SJCRH30 (cell line): ENCODE measurements at places on chromosomes 12 and 14.
A peak's percentile ranks its signal among the peaks of the same experiment; 100 is the strongest.

- no peak for DNase-seq
These were observed 53.9 kb upstream of the NUDT4 start for GRCh38 chr12:93323625-93324329.

- no peak for DNase-seq
These were observed 708 bp downstream of the FAR2 start for GRCh38 chr12:29149691-29150281.

GRCh38 chr12:68940731-68941130, 7.8 kb upstream of the CPM start:
- DNase-seq = no peak

GRCh38 chr14:92513204-92513965, at the start of gene RIN3:
RIN3 (plus strand) TSS chr14:92513781; CDS start chr14:92513933, 152 bp downstream.
- DNase-seq = no peak

DNA sequence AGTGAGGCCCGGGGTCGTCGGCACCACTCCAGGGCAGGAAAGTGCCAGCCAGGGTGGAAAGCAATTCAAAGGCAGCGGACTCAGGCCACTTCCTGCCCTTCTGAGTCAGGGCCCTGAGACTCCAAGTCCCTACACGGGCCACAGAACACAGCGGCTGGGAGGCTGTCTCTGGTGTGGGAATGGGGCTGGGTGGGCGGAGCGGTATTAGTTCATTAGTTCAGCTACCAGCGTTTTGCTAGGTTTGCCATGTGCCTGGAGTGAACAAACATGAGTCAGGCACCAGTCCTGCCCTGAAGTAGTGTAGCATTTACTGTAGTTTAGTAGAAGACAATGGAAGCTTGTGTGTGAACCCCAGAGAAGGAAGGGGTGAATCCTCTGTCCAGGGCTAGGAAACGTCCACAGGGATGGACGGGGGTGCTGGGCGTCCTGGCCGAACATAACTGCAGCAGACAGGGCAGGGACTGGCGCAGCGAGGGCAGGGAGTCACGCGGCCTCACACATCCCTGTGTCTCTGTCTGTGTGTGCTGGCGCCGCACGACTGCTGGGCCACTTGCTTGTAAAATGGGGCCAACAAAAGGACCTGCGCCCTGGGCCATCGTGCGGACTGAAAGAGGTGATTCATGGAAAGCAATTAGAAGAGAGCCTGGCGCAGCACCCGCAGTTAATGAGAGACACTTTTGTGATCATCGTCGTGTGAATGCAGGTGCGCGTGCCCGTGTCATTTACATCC, 186.4 kb upstream of the PRMT8 start:
- peak; percentile 79 for DNase-seq

- no peak for DNase-seq
These were observed 61.7 kb downstream of the SUSD6 start for GRCh38 chr14:69673104-69673503.

GRCh38 chr12:26396402-26396801, 201.0 kb downstream of the SSPN start:
- no peak for DNase-seq

GRCh38 chr14:50299585-50299984, 12.4 kb downstream of the L2HGDH start:
- no peak for DNase-seq

DNA sequence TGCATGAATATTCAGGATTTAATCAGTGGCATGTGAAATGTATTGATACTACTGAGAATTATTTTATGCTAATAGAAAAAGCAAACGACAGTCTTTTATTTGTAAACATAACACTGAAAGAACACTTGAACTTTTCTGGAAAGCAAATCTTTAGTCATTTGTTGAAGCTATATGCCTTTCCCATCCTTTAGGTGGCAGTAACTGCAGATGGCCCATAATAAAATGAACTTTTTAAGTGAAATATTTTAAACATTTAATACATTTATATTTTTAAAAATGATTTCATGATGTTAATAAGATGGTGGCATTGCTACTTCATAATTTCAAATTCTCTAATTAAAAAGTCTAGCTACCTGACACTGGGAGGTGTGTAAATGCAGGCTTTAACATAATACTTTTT, 13.9 kb upstream of the KRR1 start:
- DNase-seq = no peak

GRCh38 chr14:87205811-87206210, 787.2 kb downstream of the GALC start:
- DNase-seq = no peak

DNA sequence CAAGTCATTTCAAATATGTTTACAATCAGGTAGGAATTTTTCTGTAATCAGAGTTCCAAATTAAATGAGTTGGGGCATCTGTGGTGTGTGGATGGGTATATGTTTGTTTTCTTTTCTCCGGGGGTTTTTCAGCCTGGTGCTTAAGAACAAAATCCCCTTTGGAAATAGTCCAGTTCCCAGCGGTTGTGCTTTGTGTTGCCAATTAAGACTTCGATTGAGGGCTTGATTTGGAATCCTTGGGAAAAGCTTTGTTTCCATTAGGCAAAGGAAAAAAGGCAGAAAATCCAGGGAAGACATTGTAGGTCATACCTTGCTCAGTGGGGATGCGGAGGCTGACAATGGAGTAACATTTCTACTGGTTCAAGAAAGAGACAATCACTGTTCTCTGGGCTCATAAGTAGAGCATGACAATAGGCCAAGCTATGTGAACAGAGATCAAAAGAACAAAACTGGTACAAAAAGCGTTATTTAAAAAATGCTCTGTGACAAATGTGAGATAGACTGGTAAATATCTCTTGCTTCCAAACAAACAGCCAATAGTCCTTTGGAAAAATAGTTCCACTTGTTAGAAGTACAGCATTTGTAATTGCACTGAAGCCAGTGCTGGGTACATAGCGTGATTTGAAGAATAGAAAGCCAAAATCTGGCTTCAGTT, 79.7 kb downstream of the EML1 start:
- peak; percentile 65 for DNase-seq

GRCh38 chr12:2092890-2093289, 40.1 kb downstream of the CACNA1C start:
- DNase-seq = no peak

GRCh38 chr14:51852541-51852940, 7.9 kb upstream of the GNG2 start:
- DNase-seq = no peak

GRCh38 chr12:97921979-97922722, 459.5 kb downstream of the RMST start:
- DNase-seq = no peak

GRCh38 chr12:7403466-7403865, 40.5 kb downstream of the CD163L1 start:
- no peak for DNase-seq

DNA sequence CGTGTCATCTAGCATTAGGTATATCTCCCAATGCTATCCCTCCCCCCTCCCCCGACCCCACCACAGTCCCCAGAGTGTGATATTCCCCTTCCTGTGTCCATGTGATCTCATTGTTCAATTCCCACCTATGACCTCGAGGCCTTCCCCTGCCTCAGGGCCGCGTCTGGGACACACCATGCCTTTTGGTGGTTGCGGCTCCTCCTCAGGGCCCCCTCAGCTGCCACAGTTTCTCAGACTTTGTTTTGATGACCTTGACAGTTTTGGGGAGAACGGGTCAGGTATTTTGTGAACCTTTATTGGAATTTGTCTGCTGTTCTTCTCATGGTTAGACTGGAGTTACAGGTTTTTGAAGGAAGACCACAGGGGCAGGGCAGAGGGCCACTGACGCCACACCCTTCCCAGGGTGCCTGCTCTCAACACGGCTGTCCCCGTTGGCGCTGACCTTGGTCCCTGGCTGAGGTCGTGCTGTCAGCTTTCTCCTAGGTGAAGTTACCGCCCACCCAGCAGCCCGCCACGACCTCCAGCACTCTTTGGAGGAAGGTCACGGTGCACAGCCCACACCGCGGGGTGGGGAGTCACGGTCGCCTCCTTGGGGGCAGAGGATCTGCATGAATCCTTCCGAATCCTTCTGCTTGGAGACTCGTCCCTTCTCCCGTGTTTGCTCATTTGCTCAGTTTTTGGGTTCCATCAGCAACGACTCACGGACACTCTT, 130.5 kb downstream of the KIF26A start:
- no peak for DNase-seq

- no peak for DNase-seq
These were observed 73.4 kb upstream of the CLEC14A start for GRCh38 chr14:38329246-38329645.

GRCh38 chr14:68753690-68754089, 39.2 kb downstream of the ZFP36L1 start:
- no peak for DNase-seq

- DNase-seq = no peak
These were observed 66.0 kb upstream of the GTF2A1 start for GRCh38 chr14:81286574-81287370.

DNA sequence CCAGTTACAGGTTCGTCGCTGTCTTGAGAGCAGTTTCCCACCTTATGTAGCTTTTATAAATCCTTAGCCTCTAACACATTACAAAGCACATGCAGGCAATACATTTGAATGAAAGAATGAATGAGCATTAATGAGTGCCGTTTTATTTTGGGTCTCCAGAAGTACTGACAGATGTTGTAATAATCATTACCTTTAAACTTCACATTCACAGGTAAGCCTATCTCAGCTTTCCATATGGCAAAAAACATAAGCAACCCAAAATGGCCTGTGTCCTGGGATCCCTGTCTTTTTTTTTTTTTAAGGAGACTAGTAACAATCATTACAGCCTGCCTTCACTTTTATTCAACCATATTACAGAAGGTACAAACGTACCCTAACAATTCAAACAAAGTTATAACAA, 52.9 kb upstream of the FERMT2 start:
- no peak for DNase-seq

DNA sequence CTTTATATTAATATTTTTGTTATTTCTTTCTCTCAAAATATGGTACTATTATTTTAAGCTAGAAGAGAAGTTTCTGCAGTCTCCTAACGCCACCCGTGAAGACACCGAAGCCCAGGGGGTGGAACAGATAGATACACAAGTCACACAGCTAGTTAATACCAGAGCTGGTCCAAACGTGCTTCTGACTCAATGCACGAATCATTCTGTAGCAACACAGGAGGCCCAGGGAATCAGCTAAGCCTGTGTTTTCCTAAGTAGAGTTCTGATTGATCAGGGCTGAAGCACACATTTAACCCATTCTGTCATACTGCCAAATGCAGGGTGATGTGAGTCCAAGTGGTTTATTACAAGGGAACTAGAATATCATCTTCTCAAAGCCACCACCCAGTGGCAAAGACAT, 116.9 kb upstream of the PWP1 start:
- DNase-seq = no peak

GRCh38 chr14:69859591-69859990, 19.6 kb upstream of the SMOC1 start:
- no peak for DNase-seq

GRCh38 chr12:32360956-32361355, 38.4 kb upstream of the FGD4 start:
- no peak for DNase-seq

GRCh38 chr14:101634850-101635748, 73.8 kb downstream of the DIO3 start:
- no peak for DNase-seq

- DNase-seq = no peak
These were observed 738.9 kb upstream of the USP15 start for GRCh38 chr12:61521258-61521657.

- no peak for DNase-seq
These were observed 76.0 kb downstream of the ACACB start for GRCh38 chr12:109192358-109192757.

DNA sequence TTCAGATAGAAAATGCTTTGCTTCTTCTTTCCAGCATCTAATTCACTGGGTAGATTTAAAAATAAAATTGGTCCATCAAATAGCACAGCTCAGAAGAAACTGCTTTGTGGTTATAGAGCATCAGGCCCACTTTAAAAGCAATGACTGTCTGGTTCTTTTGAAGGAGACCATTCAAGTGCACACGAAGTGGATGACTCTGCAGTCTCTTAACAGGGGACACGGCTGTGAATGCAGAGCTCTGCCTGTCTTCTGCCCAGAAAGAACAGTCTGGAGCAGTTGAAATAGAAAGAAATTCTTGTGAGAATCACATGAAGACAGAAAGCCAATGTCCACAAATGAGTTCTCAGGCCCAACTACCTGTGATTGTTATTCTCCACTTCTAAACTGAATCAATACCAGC, 138.7 kb upstream of the PLEKHA5 start:
- no peak for DNase-seq

DNA sequence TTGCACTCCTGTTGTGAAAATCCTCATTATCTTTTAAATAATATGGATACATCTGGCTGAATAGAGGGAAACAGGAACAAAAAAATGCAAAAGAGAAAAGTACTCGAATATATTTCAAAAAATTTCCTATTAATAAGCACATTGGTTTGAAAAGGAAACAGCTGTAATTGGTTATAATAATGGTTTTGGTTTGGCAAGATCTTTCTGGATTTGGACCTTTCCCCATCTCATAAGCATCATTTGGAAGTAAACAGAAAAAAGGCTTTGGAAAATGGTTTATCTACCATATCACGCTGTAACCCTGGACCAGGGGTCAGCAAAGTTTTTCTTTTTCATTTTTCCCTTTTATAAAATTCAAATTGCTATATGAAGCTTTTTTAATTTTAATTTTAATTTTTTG, 2.8 kb upstream of the NINJ2 start:
- no peak for DNase-seq

DNA sequence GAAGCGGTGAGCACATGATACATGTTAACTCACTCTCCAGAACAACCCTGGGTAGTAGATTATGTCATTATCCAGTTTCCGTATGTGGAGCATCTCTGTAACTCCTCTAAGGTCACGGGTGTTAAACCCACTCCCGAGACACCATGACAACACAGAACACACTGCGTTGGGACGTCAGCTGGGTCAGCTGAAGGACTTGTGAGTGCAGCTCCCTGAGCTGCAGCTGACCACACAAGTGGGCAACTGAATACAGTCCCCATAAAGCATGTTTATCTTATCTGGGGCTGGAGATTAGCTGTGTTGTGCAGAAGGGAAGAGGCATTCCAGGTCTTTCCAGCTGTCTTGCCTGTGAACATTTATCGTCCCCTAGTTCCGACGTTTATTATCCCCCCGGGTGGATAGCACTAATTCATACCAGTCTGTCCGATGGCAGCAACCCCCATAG, 211.5 kb downstream of the CHST11 start:
- peak; percentile 92 for DNase-seq

DNA sequence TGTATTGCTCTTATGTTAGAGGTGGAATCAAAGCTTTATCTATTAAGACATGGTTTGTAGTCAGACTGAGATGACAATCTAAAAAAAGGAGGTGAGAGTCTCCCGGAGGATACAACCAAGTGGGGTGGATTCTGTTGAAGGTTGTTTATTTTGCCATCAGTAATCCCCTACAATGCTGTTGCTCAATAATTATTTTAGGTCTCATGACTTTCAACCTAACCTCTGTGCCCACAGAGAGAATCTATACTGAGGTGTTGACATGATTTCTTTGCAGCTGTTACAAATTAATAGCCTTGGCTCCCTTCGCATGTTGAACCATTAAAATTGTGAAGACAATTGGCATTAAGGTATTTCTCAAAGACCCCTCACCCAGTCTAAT, 28.7 kb upstream of the FOS start:
- DNase-seq = peak; percentile 12

GRCh38 chr14:72554994-72555608, 338.8 kb downstream of the DPF3 start:
- no peak for DNase-seq

GRCh38 chr14:56490379-56490778, 89.2 kb upstream of the TMEM260 start:
- DNase-seq = peak; percentile 62
